Hindlimb muscle (tissue), 1 donor: ENCODE measurements at places on chromosomes 6 and 20.

DNA sequence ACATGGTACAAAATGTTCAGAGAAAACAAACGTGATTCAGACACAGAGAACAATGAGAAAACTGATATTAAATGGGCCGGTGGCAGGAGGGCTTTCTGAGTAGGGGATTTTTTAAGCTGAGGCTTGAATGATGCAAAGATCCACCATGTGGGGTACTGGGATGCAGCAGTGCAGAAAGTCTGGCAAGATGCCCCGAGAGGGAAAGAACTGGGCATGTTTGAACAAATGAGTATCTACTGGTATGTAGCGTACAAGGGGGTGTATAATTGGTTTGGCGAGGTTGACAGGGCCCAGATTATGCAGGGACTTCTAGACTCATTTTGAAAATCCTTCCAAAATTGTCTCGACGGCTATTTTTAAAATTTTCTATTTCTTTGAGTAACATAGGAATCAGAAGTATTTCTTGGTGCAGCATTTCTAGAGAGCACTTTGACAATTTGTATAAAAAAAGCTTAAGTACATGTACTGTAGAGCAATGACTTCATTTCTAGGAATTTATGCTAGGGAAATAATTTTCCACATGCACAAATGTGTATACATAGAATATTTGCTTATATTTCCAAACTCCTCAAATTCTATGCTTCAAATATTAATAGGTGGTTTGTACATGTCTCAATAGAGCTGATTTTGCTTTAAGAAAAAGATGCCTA, 119.6 kb upstream of the DOK5 start:
- DNase-seq = no peak

- DNase-seq = no peak
Measured at GRCh38 chr6:26276841-26277648, 88.0 kb upstream of the BTN3A2 start.

DNA sequence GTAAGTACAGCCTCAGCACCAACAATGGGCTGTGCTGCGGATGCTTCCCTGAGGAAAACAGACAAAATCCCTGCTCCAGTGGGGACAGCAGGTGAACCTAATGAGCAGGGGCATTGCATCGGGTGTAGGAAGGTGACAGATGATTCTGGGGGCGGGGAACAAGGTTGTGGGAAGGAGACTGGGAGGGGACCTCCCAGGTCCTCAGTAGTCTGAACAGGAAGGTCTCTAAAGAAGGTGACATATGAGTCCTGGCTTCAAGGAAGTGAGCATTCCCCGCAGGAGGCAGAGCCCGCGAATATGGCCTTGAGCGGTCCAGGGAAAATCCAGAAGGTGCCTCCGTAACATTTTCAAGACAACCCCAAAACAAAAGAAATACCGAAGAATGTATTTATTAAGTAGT, 19.4 kb downstream of the ULBP1 start:
- DNase-seq = no peak

- no peak for DNase-seq
Measured at GRCh38 chr6:161232010-161232409, 41.9 kb downstream of the AGPAT4 start.

- no peak for DNase-seq
Measured at GRCh38 chr20:25199473-25200260, 4.2 kb downstream of the ENTPD6 start.

- DNase-seq = no peak
Measured at GRCh38 chr6:168526841-168527281, 85.9 kb downstream of the SMOC2 start.

DNA sequence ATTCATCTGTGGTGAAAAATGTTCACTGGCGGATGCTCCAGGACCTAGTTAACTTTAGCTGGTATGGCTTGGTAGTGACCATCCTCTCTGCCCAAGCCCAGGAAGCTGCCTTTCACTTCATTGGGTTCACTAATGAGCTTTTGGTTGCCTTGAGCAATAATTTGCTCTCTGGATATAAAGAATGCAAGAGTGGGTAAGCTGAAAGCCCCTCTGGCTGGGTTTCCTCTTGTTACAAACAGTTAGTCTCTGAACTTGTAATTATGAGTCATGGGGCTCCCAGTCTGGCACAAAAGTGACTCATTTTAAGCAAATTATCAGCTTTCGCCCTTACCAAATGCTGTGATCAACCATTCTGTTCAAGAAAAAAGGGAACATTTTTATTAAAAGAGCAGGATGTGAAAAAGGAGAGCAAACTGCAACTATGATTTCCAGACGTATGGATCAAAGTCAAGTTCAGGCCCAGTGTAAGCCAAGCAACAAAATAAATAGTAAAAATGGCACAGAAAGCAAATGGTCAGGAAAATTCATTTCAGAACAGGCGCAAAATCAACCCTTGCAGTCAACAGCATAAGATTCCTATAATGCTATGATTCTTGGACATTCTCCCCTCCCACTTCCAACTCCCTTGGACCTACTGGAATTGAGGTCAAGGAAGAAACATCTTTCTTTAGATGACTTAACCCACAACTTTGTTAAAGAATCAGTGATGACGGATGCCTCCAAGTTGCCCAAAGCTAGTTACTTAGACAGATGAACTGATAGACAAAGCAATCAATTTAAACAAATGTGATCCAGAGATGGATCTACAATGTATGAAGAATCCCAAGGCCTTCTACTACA, 130.0 kb upstream of the KCNK16 start:
- peak; percentile 60 for DNase-seq
